ENCODE measurements at places on chromosomes 2 and 18.

DNA sequence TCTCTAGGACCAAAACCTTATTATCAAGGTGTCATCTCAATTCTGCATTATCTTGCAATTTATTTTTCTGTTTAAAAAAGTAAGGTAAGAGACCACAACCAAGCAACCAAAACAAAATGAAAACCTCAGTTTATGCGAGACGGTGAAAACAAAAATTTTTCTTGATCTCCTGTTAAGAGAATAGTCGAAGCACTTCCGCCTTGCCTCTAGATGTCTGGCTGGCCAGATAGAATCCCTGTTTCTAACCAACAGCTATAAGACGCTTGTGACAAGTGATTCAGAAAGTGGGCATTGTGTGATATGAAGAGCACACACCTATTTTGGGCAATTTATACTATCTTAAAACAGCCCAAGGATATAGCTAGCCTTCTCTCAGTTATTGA is 51.2 kb downstream of the MGAT5 start:
- no peak for DNase-seq

GRCh38 chr2:98086491-98087446 is at the start of gene VWA3B:
TSS of gene VWA3B (plus strand) at chr2:98087167. CDS start at chr2:98093093, 5,926 bp downstream.
- no peak for DNase-seq

DNA sequence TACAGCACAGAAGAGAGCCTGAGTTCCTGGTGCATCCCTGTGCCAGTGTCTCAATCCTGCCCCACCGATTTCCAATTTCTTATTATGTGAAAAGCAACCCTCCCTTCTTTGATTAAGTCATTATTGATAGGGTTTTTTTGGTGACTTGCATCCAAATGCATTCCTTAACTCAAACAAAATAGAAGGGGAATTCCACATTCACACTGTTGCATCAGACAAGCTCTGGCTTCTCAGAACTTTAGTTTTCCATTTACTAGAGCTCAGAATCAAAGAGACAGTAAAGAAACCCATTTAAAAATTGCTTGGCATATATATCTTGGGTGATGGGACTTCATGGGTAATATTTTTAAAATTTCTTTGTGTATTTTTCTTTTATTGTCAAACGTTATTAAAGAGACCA is 13.8 kb upstream of the TMEM200C start:
- no peak for DNase-seq

GRCh38 chr2:122703676-122704075 is 948.2 kb downstream of the TSN start:
- no peak for DNase-seq

DNA sequence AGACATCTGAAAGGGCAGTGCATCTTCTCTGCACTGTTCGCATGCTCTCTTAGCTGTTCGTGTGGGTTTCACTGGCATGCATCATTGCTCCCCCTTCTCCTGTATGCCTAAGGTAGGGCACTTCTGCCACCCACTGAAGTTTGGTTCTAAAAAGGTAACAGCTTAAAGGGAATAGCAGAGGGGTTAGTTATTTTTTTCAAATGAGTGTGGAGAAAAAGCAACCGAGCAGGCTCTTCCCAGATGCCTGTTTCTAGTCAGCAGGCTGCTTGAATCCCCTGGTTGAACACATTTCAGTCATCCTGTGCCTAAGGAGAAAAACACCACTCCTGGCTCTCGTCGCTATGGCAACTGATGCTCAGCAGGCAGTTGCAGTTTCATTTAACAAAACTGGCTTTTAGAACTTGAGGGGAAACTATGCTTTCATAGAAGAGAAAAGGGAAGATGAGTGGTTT is 69.8 kb upstream of the GALNT3 start:
- no peak for DNase-seq

- DNase-seq: no peak
These were observed 204.4 kb upstream of the DOK6 start for GRCh38 chr18:69196336-69196735.

DNA sequence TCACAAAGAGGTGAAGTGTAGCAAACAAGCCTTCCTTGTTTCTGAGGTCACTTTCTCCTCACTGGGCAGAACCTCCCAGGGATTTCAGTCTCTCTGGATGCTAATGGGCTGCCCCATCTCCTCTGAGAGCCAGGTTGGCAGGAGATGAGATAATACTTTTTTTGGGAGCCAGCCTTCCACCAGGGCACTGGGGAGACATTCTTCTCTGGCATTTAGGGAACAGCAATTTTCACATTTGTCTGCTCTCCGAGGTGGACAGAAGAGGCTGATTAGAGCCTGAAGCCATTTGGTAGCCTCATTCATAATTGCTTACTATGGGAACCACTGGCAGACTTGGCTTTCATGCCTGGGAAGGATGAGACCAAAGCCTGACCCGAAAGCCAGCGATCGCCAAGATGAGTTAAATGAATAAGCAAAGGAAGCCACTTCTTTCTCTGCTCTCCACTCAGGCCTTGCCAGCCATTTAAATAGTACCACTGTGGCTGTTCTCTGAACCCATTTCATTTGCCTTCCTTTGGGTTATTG is 70.1 kb downstream of the NRP2 start:
- DNase-seq: no peak

DNA sequence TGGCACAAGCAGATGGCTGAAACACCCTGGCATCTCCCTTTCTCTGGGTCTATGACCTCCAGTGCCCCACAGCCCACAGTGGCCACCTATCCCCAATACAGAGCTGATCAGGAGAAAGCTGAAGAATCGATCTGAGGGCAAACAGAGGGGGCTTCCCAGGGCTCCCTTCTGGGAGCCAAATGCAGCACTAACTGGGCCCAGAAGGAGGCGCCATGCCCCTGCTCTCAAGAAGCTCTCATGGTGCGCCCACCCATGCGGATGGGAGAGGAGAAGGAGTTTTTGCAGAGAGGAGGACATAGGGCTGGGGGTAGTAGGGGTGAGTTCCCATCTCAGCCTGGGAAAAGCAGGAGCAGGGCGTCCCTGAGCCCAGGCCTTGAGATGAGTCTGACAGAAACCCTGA is 787.3 kb upstream of the RAB6C start:
- no peak for DNase-seq

DNA sequence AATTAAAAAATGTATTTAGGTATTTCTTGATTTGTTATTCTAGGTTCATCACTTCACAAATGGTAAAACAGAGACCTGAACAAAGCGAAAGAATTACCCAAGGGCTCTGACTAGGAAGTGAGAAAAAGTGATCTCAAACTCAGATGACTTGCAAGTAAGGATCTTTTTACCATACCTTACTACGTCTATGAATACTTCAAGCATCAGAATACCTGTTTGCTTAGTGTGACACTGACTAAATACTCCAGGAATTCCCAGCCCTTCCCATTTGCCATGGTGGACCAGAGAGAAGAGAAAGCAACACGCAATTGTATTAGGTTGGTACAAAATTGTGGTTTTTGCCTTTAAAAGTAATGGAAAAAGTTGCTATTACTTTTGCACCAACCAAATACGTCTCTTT is 35.8 kb upstream of the FIGN start:
- DNase-seq: no peak

- no peak for DNase-seq
These were observed 8.7 kb downstream of the CHMP1B start for GRCh38 chr18:11859903-11860407.

DNA sequence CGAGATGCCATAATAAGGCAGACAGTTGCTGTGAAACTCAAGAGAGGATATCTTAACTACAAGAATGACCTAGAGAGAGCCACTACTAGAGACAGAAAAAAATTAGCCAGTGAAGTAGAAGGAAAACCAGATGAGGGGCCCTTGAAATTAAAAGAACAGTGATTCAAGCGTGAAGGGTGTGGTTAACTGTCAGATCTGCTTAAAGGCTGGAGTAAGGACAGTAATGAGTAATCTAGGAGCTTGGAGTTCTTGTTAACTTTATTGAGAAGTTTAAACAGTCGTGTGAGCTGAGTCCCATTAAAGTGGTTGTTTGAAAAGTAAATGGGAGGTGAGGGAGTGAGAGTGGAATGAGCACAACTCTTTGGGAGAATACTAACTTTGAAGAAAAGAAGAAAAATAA is 21.3 kb downstream of the PIGN start:
- DNase-seq: no peak

GRCh38 chr2:41314511-41315070 is 733.2 kb upstream of the PKDCC start:
- DNase-seq: no peak

DNA sequence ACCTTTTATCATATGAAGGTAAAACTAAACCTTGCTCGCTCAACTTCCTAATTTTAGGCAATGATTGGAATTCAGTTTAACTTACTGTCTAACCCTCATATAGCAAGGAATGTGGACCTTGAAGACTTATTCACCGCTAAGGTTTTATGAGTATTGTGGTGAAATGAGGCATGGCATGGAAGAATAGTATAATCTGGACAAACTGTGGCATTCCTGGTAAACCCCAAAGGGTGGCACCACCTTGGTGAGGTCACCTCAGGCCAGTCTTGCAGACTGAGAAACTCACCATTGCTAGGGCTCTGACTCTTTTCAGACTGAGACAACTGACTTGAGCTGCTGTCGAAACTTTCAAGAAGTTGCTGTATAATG is 51.1 kb upstream of the EHBP1 start:
- no peak for DNase-seq

DNA sequence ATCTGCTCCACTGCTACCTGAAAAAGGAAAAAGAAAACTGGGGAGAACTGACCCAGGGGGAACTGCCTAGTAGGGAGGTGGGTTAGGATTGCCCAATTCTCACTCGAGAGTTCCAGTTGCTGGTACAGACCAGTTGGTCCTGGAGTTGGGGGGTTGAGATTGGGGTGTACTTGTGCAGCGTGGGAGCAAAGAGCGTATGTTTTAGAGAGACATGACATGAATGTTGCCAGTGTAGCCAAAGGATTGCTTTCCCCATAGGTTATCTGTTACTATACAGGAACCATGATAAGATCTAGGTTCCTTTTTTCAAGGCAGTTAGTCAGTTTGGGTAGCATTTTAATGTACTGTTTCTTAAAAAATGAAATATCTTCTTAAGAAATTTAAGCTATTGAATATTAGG is 68.6 kb downstream of the APLF start:
- DNase-seq: no peak

GRCh38 chr18:26813043-26813442 is 52.5 kb downstream of the AQP4 start:
- DNase-seq: no peak

- DNase-seq: no peak
These were observed 1.9 kb downstream of the MAP4K3 start for GRCh38 chr2:39435234-39435633.

DNA sequence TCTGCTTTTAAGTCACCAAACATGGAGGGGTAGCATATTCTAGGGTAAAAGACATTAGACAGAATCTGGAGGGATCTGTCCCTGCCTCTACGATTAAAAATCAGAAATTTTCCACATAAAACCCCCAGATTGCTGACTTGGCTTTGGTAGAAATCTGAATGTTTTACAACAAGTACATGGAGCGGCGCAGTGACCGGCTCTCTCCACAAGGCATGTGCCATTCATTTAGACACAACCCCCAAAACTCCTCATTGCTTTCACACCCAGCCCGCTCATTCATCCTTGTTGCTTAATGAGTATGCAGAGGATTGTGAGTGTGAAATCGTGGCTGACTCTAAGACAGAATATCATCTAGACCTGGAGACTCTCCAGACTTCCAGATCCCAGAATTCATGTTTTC is 140.6 kb downstream of the CNTNAP5 start:
- DNase-seq: no peak

DNA sequence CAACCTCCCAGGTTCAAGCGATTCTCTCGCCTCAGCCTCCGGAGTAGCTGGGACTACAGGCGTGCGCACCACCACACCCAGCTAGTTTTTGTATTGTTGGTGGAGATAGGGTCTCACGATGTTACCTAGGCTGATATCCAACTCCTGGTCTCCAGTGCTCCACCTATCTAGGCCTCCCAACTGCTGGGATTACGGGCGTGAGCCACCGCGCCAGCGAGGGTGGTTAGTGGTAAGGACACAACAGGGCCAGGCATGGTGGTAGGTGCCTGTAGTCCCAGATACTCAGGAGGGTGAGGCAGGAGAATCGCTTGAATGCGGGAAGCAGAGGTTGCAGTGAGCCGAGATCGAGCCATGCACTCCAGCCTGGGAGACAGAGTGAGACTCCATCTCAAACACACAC is 26.6 kb upstream of the DUSP2 start:
- DNase-seq: no peak

- DNase-seq: no peak
These were observed 226.2 kb downstream of the SLC8A1 start for GRCh38 chr2:40225670-40226210.

DNA sequence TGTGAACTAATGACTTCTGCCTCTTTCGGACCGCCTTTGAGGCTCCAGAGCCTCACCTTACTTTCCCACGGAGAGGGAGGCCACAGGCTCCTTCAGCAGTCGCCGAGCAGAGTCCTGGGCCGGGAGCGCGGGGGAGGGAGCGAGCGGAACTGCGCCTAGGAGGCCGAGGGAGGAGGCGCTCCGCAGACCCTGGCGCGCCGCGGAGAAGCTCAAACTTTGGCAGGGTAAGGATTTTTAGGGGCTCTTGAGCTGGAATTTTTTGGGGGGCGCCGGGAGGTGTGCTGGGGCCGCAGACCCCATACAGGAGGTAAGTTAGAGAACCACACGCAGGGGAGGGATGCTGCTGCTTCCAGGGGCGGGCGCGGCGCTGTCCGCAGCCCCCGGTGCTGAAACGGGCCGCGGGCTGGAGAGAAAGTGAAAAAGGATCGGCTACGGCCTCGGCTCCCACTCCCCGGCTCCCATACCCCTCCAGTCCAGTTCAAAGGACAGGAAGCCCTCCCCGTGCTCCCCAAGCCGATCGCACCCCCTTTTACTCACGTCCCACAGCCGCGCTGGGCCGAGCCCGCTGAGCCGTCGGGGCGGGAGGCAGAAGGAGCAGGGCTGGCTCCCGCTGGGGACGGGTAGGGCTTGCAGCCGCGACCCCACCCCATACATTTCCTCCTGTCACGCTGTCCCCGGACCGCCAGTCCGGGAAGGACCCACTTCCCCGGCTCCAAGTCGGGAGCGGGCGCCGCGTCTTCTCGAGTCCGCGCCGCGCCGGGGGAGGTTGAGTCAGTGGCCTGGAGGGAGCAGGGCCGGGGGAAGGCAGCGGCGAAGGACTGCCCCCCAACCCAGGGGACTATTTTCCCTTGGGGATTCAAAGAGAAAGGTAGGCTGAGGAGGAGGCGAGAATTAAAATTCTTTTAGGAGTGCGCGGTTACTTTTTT is at the start of gene CNGA3:
CNGA3 (plus strand) TSS at position 146 of the 926 bp plus-strand sequence. CDS start 23,520 bp downstream, outside the sequence.
- DNase-seq: no peak

DNA sequence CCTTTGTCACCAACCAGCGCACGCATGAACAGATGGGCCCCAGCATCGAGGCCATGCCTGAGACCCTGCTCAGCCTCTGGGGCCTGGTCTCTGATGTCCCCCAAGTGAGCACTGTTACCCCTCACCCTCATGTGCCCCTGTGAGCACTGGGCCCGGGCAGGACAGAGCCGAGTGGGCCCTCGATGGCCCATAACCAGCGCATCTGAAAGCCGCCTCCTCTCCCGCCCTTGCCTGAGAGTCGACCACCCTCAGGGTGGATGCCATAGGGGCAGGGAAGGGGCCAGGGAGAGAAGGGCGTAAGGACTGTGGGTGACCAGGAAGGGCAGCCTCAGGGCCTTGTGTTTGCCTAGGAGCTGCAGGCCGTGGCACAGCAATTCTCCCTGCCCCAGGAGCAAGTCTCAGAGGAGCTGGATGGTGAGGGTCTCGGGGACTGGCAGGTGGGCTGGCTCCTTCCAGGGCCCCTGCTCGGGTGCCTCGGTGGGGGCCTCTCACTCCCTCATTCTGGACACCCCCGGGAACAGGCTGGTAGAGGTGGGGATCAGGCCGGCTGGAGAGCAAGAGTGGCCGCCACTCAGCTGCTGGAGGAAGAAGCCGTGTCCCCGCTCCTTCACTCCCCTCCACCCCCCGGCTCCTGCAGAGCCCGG is 2.1 kb downstream of the PROM2 start:
- no peak for DNase-seq

- DNase-seq: no peak
These were observed 114.8 kb upstream of the SATB2 start for GRCh38 chr2:199572571-199572970.

GRCh38 chr2:234711308-234711707 is 214.4 kb upstream of the ARL4C start:
- no peak for DNase-seq
